SW480 (cell line): ENCODE measurements at places on chromosomes 7 and 10.
A peak's percentile ranks its signal among the peaks of the same experiment; 100 is the strongest.

- no peak for DNase-seq
Observed at GRCh38 chr10:104250371-104250770, 4.3 kb upstream of the GSTO1 start.

- DNase-seq: no peak
Observed at GRCh38 chr7:159141167-159141566, 3.5 kb downstream of the VIPR2 start.

GRCh38 chr10:113221756-113222168, 271.7 kb downstream of the TCF7L2 start:
- DNase-seq: peak; percentile 72

- DNase-seq: no peak
Observed at GRCh38 chr10:12969951-12970350, 31.6 kb downstream of the CCDC3 start.

GRCh38 chr7:41241641-41242040, 461.2 kb downstream of the INHBA start:
- DNase-seq: no peak

- DNase-seq: no peak
Observed at GRCh38 chr10:124447751-124448466, 1.9 kb downstream of the NKX1-2 start.

DNA sequence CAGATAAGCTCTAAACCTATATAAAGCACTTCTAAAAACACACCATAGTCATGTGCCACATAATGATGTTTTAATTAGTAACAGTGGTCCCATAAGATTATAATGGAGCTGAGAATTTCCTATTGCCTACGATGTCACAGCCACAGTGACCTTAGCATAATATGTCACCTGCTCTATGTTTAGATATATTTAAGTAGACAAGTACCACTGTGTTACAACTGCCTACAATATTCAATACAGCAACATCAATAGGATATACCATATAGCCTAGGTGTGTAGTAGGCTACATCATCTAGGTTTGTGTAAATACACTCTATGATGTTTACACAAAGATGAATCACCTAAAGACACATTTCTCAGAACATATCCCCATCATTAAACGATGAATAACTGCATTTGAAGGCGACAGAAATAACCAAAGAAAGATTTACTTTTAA, 24.5 kb downstream of the GPR22 start:
- DNase-seq: peak; percentile 50

DNA sequence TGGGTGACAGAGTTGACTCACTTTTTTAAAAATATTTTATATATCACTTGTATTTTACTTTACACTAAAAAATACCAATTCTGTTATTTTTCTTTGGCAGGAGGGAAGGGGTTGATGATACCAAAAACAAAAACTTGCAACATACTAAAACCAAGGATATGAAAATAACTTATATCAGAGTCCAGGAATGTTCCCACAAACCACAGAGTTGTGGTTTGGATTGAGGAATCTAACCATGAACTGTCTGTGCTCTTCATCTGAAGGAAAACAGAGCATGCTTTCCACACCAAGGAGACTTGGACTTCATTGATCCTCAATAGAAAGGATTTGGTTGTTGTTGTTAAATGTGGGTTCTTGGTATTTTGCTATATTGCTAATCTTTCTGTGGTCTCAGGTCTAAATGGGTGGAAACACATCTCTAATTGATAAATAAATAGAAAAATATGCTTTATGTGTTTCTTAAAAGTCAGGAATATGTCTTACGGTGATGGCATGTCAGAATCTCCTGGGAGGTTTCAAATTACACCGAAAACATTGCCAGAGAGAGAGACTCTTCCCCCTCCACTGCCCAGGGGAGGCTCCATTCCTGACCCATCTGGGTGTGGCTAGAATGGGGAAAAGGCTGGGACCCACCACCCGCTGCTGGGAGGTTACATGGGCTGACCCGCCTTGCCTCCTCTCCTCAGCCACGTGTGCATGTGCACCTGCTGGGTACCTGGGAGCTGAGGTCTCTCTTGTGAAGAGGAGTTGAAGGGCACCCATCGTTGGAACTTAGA, 46.9 kb upstream of the STK17A start:
- peak; percentile 65 for DNase-seq

GRCh38 chr7:1142051-1142635, 17.9 kb downstream of the ZFAND2A start:
- no peak for DNase-seq

DNA sequence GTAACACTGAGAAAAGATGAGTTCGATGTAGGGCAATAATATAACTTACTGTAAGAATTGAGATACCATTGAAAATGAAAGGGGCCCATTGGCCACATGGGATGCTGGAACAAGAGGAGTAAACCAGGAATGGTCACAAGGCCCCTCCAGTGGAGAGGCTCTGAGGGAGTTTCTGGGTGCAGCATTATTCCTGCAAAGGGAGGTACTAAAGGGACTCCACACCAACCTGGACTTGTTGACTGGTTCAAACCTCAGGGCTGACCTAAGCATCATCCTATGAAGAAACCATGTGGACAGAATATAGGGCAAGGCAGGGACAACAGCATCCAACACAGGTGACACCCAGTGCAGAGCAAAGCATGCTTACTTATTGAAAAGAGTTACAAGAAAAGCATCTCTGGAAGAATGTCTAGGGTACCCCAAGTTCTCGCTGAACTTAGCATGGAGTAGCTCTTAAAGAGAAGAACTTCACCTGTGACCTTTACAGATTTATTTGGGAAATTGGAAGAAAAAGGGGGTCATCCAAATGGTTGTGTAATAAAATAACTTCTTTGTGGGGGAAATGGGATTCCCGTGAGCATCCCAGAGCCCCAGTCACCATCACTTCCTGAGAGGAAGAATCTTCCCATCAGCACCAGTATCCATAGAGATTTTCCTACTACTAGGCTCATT, 34.7 kb downstream of the PRSS2 start:
- no peak for DNase-seq
